ENCODE measurements at places on chromosomes 13 and 19.
A peak's percentile ranks its signal among the peaks of the same experiment; 100 is the strongest.

DNA sequence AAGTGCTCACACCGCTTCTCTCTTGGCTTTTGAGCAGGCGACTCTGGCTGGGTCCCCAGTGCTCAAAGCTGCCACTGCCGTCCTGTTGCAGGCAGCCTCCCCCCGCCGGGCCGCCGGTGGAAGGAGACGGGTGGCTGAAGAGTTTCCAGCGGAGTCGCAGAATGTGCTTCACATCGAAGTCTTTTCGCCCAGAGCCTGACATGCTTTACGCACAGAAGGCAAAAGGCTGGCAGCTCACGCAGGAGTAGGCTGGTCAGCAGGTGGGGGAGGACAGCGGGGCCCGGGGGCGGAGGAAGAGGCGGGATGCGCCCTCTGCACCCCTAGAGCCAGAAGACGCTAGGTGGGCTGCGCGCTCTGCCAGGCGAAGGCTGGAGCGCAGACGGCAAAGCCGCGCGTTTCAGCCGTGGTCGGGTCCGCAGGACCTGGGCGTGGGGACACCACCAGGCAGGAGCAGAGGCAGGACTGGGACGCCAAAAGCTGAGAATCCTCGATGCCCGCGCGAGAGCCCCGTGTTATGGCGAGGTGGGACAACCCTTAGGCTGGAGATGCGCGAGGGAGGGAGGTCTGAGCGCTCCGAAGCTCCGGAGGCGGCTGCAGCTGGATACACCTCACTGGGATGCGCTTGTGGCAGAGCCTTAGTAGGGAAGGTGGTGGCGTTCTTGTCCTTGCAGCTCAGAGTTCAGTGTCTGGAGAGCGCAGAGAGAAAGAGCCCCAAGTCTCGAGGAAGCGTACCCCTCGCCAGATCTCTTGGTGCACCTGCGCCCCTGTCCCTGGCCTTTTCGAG is at the start of gene ATXN8OS:
Gene ATXN8OS (plus strand): TSS at position 329 of the 784 bp plus-strand sequence.
- peak; percentile 42 for DNase-seq

DNA sequence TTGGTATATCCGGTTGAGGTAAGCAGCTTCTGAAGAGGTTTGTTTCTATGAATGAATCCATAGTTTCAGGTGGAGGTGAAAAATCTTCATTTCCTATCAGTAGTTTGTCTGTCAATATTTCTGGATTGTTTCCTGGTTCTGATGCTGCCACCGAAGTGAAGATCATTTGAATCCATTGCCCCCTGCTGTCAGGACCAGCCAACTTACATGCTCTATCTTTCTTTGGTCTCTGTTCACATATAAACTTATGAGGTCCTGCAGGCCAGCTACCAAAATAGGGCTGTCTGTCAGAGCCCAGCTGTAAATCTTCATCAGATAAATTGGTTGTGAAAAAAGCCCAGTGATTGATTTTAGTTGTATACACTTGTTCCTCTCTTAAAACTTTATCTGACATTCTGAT is 15.2 kb upstream of the N4BP2L1 start:
- peak; percentile 10 for DNase-seq

DNA sequence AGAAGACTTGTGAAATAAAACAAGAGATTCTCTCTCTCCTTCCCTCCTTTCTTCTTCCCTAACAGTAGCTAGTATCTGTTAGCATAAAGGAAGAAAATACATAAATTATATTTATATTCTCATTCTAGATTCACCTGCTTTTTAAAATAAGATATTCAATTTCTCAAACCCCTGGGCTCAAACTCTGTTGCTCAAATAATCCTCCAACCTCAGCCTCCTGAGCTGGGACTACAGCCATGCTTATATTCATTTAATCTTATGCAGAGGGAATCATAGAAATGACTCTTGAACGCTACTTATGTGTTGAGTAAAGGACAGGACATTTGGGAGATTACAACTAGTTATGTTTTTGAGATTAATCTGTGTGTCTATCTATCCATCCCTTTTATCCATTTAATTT is 56.2 kb downstream of the GPC5 start:
- no peak for DNase-seq

GRCh38 chr13:41802043-41802683 is 158.7 kb downstream of the VWA8 start:
- DNase-seq, result no peak

- DNase-seq, result peak; percentile 40
Observed at GRCh38 chr13:107203146-107203847, 635.4 kb upstream of the ARGLU1 start.

- DNase-seq, result no peak
Observed at GRCh38 chr19:1933244-1933643, 7.7 kb upstream of the CSNK1G2 start.

DNA sequence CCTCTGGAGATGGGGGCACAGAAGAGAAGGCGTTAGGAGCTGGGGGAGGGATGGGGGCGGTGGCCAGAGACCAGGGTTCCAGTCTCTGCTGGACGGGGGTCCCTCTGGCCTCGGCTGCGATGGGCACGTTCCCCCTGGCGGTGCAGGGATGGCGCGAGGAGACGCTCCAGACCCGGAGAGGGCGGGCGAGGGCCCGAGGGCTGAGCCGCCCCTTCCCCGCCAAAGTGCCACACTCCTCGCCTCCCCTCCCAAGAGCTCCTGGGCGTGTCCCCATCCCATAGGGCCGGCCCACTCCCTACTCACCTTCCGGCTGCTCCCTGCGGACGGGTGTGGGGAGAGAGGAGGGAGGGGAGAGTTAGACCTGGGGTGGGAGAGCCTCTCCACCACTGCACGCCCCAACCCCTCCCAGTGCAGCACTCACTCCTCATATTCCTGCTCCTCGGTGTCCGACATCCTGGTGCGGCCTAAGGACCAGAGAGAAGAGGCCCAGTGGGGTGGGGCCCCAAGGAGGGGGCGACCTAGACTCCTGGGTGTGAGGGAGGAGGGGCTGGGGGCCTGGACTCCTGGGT is 2.2 kb downstream of the TNNT1 start:
- peak; percentile 77 for DNase-seq

DNA sequence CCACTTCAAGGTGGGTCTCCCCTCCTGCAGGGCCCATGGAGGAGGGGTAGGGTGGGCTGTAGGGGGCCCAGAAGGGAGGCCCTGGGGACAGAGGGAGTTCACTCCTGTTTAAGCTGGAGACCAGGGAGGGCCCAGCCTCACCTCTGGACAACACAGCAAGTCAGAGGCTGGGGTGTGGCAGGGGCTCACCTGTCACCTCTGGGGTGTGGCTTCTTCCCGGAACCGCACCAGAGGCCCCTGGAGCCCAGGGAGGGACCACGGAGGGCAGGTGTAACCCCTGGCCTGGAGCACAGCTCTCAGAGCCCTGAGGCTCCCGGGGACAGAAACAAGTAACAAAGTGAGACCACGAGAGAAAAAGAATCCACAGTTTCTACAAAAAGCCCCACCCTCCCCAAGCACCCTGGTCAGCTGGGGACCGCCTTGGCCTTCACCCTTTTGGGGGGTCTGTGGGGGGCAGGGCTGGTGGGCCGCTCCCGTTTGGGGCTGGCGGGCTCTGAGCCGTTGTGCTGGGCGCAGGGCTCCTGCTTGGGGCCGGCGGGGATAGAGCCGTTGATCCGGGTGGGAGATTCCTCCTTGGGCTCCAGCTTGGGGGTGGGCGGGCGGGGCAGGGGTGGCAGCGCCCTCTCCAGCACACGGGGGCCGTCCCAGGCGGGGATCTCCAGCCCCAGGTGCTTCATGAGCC is 8.0 kb downstream of the SIRT6 start:
- no peak for DNase-seq

DNA sequence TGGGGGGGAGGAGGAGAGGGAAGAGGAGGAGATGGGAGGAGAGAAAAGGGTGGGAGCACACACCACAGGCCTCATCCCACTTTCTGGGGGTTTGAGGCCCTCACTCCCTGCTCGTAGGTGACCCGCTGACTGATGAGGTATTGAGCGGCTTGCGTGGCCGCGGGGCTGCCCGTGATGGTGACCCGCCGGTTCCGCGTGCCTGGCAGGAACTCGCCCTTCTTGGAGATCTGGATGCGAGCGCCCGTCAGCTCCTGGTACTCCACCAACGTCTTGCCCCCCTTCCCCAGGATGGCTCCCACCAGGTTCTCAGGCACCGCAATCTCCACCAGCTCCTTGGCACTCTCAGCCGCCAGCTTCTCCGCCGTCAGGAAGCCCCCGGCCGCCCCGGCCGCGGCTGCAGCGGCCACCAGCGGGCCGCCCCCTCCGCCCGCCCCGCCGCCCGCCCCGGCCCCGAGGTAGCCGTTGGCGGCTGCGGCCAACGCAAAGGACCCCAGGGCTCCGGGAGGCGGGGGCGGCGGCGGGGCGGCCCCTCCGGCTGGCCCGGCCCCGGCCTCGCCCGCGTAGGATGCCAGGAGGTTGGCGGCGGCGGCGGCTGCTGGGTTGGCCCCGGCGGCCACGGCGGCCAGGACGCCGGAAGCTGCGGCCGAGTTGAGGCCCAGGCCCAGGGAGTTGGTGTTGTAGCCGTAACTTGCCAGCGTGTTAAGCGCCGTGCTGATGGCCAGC is 25.4 kb upstream of the NANOS2 start:
- no peak for DNase-seq

GRCh38 chr13:112165712-112166111 is 98.8 kb downstream of the SOX1 start:
- no peak for DNase-seq

DNA sequence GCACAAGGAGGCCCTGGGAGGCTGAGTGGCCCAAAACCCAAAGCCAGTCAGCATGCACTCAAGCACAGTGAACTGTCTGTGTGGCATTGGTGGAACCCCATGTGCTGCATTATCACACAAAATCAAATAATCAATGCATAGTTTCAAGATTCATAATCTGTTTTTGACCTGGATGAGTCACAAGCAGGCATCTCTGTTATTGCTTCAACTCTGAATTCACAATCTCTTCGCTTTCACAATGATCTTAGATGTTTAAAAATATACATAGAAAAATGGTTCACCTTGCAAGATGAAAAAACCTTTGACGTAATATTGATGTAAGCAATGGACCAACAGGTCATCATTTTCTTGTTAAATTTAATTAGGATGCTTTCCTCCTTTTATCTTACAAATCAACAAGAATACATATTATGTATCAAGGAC is 455.4 kb downstream of the IRS2 start:
- no peak for DNase-seq

- no peak for DNase-seq
Observed at GRCh38 chr19:48059331-48059730, 15.5 kb upstream of the CABP5 start.

GRCh38 chr13:30991184-30991583 is 58.7 kb downstream of the TEX26 start:
- no peak for DNase-seq

GRCh38 chr19:41019346-41019745 is 28.3 kb downstream of the CYP2B6 start:
- no peak for DNase-seq

DNA sequence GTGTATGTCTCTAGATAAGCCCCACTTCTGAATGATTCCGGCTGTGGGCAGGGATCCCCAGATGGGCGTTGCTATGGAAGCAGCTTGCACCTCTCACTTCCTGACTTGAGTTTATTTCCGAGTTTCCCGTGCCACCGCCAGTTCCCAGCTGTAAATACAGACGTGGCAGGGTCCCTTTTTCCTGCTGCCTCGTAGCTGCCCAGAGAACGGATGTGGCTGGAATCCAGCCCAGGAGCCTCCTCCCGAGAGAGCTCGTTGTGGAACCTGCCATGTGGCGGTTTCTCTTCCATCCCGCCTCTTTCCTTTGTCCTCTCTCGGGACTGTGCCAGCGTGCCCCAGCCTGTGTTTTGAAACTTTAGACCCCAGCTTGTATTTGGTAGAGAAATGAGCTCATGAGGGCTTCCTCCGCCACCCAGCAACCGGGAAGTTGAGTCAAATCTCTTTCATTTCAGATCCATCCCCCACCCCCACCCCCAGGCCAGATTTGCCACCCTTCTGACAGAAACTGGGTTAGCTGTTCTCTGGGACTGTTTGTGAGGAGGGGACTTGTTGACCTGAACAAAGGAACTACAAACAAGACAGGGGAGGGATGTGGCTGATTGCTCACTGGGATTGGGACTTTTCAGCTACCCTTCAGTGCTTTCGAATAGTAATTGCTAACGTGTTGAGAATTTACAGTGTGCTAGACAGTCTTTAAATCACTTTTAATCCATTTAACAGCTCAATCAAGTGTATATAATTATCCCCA is 96.6 kb downstream of the SIPA1L3 start:
- peak; percentile 82 for DNase-seq

GRCh38 chr13:97027162-97027554 is 32.9 kb upstream of the OXGR1 start:
- no peak for DNase-seq

GRCh38 chr13:93039131-93039530 is 187.5 kb upstream of the GPC6 start:
- no peak for DNase-seq

DNA sequence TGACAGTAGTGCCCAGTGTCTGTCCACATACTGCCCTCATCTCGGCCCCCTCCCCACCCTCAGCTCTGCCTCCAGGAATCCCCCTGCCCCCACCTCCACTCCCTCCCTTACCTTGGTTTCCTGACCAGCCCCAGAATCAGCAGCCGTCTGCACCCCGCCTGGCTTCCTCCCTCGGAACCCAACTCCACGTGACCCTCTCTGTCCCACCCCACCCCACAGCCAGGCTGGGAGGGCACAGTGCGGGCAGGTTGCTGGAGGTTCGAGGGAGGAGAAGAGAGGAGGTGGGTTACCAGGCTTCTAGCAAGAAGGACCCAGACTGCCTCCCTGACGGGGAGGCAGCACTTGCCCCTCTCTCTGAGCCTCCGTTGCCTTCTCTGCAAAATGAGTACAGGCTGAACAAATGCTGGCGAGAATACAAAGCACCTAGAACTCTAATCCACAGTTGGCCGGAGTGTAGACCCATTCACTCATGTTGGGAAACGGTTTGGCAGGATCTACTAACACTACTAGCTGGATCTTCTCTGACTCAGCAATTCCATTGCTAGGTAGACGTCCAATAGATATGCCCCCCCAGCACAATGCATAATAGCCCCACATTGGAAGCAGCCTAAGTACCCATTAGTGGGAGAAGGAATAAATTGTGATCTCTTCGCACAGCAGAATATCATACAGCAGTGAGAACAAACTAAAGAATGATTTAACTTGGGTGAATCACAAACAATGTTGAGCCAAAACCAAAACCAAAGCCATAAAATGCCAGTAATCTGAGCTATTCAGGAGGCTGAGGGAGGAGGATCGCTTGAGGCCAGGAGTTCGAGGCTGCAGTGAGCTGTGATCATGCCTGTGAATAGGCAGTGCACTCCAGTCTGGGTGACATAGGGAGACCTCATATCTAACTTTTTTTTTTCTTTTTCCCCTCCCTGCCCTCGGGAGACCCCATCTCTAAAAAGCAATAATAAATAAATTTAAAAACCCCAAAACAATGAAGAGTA is at the start of gene RASAL3:
Gene RASAL3 (minus strand): TSS at position 151 of the 992 bp plus-strand sequence. CDS start 186 bp downstream, outside the sequence.
- DNase-seq, result no peak

- DNase-seq, result no peak
Observed at GRCh38 chr13:63190219-63190618, 1774.6 kb upstream of the PCDH20 start.

GRCh38 chr19:14117668-14118164 is at the start of gene PRKACA:
Gene PRKACA, minus strand, starts transcription at chr19:14117762. Its CDS starts 215 bp downstream, at chr19:14117547.
- DNase-seq, result peak; percentile 99

GRCh38 chr19:37309834-37310575 is 60.9 kb upstream of the ZNF527 start:
- peak; percentile 32 for DNase-seq

- DNase-seq, result no peak
Observed at GRCh38 chr13:91312324-91312723, 35.2 kb upstream of the MIR17HG start.

All from NCI-H1417 (cell line).